ENCODE measurements at places on chromosomes 12 and 14.

GRCh38 chr12:87444039-87444438 is 585.2 kb downstream of the C12orf50 start:
- DNase-seq, result no peak

- no peak for DNase-seq
These were observed 52.1 kb downstream of the AVPR1A start for GRCh38 chr12:63098851-63099250.

- no peak for DNase-seq
These were observed 2.7 kb upstream of the KRT6B start for GRCh38 chr12:52454411-52455201.

GRCh38 chr14:76767681-76768656 is 6.7 kb downstream of the VASH1 start:
- no peak for DNase-seq

- no peak for DNase-seq
These were observed 87.9 kb upstream of the MDGA2 start for GRCh38 chr14:47763188-47763854.

GRCh38 chr12:14068961-14069360 is 87.6 kb upstream of the GRIN2B start:
- no peak for DNase-seq

Measured in fibroblast of the aortic adventitia (primary cell).